ENCODE measurements at places on chromosomes 2 and 18.
A peak's percentile ranks its signal among the peaks of the same experiment; 100 is the strongest.

- DNase-seq = peak; percentile 52
These were observed 12.6 kb downstream of the EVA1A start for GRCh38 chr2:75548036-75548573.

GRCh38 chr2:43047187-43047780, 179.1 kb downstream of the ZFP36L2 start:
- DNase-seq = no peak

DNA sequence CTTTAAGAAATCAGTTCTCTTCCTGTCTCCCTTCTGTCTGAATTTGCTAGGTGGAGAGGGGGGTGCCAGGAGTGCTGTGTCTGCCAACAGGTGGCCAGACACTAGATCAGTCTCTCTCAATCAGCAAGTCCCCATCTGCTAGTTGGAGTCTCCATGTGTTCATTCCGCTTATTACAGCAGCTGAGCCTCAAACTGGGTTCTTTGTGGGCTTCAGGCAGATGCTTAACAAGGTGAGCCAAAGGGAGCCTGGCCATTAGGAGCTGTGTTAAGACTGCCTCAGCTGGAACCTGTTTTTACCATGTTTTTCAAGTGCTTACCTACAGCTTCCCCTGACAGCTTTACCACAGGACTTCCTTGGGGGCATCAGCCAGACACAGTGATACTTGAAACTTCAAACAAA, 401.9 kb downstream of the LRP1B start:
- DNase-seq = no peak

- no peak for DNase-seq
These were observed 168.2 kb downstream of the ANKRD30B start for GRCh38 chr18:14916181-14916580.

- DNase-seq = no peak
These were observed 47.4 kb upstream of the ANKRD62 start for GRCh38 chr18:12046046-12046750.
